ENCODE measurements at places on chromosomes 11 and 22.

DNA sequence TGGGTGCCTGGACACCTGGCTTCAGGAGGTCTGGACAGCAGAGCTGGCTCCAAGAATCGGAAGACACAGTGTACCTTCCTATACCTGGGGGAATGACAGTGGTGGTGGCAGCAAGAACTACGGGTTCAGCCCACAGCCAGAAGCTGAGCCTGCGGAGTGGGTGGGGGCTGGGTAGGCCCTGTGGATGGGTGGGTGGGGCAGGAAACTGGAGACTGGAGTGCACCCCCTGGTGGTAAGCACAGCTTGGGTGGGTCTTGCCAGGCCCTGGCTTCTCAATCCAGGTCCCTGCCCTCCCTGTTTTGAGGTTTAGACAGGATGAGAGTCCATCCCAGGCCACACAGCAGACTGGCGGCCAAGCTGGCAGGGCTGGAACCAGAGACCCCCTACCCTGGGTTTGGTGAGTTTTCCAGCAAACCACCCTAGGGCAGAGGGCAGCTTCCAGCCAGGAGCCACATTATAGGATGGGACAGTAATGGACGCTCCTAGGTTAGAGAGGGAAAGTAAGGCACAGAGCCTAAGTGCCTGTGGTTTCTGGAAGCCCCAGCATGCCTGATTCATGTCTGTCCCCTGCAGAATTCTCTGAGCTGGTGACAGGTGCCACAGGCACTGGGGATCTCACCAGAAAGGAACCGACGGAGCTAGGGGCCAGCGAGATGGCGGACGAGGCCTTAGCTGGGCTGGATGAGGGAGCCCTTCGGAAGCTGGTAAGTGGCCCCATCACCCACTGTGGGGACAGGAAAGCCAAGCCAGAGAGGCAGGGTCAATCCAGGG, 1.7 kb downstream of the SMTN start:
- DNase-seq: no peak

DNA sequence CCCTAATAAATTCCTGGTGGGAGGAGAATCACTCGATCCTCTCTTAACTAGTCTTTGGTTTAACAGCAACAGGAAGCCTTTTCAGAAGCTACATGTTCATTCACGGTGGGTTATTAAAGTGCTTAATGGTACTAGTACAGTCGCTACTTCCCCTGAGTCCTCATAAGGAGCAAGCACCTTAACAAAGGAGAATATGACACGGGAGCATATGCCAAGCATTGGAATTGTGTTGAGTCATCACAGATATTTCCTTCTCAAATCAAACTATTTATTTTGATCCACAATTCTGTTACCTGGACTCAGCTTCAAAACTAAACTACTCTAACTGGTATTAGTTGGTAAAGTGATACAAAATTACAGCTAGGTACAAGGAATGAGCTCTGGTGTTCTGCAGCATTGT, 177.5 kb upstream of the CTSC start:
- no peak for DNase-seq

- no peak for DNase-seq
Observed at GRCh38 chr11:71120471-71120896, 131.9 kb downstream of the SHANK2 start.

DNA sequence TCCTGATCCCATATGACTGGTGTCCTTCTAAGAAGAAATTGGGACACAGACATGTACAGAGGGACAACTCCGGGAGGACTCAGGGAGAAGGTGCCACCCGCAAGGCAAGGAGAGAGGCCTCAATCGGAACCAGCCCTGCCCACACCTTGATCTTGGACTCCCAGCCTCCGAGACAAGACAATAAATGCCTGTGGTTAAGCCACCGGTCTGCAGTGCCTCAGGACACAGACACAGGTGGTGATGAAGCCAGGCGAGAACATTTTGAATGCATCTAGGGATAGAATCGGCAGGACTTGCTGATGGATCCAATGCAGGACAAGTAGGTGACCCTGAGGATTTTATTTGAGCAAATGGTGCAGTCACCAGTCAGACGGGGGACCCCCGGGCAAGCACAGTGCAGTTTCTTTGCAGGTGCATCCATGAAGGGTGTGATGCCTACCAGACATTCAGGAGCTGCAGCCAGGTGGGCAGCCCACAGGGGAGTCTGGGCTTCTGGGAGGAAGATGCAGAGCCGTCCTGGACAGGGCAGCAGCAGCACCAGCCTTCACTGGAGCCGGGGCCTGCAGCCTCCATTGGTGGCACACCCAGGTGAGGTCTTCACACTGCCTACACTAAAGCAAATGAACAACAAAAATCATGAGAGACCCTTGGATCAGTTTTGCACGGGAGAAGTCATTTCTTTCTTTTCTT, 20.2 kb upstream of the SEPTIN5 start:
- DNase-seq: no peak

DNA sequence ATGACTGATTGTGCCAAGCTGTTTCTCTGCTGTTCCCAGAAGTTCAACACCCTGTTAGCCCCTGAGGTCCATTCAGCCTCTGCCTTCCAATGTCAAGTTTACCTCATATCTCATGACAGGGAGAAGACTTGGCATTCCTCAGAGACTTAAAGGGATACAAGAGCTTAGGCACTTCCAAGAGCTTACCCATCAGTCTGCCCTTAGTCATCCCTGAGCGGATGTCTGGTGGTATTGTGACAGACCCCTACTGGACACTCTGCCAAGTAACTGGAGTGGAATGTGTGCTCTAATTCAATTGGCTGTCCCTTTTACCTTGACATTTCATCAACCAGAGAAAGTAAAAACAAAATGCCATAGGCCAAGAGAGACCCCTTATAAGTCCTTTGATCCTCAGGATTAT, 151.5 kb downstream of the AASDHPPT start:
- no peak for DNase-seq

DNA sequence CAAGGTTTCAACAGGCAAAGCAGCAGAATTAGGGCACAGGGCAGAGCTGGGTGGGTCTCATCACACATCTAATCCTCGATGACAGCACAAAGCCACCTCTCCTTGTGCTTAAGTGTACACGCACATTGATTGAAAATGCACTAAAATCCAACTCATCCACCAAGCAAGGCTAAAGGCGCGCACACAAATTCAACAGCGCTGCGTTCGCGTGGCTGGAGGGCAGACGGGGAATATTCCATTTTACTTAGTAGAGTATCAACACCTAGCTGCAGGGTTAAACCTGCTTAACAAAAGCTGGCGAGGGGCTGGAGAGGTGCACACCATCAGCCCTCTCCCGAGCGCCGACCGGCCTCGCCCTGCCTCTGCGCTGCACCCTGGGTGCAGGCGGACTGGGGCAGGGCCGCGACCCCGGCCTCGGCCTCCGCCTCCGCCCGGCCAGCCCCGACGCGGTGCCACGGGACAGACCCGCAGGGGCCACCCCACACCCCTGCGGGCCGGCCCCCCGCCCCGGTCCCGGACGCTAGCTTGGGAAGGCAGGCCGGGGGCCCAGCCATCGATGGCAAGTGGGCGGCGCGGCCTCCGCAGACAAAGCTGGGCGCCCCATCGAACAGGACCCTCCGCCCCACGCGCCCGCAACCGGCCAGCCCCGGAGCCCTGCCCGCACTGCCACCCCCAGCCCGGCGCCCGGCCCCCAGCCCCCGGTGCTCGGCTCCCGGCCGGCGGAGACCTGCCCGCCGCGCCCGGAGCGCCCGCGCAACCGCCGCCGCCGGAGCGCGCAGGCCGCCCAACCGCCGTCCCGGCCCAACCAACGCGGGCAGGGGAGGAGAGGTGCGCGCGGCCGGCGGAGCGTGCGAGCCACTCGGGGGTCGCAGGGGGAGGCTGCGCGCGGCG, 929 bp downstream of the PRDM10 start:
- no peak for DNase-seq

GRCh38 chr22:48884324-48884723, 943.3 kb downstream of the BRD1 start:
- DNase-seq: no peak

GRCh38 chr22:23681026-23681809, 9.6 kb upstream of the RGL4 start:
- no peak for DNase-seq

DNA sequence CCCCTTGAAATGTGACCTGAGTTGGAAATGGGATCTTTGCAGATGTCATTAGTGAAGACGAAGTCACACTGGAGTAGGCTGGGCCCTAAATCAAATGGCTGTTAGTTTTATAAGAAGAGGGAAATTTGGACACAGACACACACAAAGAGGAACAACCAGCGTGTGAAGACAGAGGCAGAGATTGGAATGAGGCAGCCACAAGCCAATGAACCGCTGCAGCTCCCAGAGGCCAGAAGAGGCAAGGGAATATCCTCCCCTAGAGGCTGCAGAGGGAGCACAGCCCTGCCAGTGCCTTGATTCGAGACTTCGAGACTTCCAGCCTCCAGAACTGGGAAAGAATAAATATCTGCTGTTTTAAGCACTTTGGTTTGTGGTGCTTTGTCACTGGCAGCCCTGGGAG, 484.5 kb downstream of the MN1 start:
- no peak for DNase-seq

DNA sequence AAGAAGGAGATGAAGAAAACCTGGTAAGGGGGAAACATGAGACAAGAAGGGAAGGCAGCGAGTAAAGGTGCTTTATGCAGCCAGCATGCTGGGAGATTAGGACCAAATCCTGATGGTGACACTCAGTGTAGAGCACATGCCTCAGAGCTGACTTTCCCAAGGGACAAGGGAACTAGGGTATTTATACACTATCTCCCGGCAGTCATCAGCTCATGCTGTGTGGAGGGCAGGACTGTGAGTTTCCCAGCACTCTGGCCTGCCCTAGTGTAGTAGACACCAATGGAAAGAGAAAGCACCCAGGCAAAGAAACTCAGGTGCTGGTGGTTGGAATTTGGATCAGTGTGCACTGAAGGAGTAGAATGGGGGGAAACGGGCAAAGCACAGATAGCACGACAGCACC, 128.3 kb upstream of the CSNK2A3 start:
- no peak for DNase-seq

DNA sequence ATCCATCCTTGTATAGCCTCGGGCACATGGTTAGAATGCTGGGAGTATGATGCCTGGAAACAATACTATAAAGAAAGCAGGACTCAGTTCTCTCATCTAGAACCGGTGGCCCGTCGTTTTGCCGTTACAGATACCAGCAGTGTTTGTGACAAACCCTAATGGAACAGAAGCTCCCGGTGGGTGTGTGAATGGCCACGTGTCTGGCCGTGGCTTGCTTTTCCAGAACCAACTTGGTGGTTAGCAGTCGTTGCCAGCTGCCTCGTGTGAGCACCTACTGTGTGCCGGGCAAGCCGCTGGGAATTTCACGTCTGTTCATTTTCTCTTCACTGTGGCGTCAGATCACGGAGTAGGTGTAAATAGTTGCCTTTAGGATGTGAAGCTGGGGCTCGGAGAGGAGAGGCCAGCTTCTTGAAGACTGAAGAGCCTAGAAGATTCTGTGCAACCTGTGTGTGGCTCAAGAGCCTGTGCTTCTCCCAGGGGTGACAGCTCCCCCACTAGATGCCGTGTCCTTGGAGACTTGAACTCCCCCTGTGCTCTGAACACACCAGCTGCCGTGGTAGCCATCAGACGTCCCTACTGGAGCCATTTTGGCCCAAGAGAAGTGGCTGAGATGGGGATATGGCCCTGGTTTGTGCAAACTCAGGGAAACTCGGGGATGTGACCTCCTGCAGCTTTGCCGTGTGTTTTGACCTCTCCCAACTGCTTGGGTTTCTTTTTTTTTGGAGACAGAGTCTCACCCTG, 57.5 kb upstream of the PPARA start:
- no peak for DNase-seq

- peak; percentile 2 for DNase-seq
Observed at GRCh38 chr11:71927820-71928736, at the start of gene XNDC1N. XNDC1N (minus strand) TSS chr11:71928594; CDS start chr11:71923353, 5,241 bp downstream.

GRCh38 chr22:20972933-20973577, 6.0 kb downstream of the AIFM3 start:
- DNase-seq: no peak

- DNase-seq: no peak
Observed at GRCh38 chr11:104337273-104337672, 173.3 kb upstream of the PDGFD start.

GRCh38 chr11:786235-787083, 3.4 kb downstream of the CEND1 start:
- DNase-seq: no peak

DNA sequence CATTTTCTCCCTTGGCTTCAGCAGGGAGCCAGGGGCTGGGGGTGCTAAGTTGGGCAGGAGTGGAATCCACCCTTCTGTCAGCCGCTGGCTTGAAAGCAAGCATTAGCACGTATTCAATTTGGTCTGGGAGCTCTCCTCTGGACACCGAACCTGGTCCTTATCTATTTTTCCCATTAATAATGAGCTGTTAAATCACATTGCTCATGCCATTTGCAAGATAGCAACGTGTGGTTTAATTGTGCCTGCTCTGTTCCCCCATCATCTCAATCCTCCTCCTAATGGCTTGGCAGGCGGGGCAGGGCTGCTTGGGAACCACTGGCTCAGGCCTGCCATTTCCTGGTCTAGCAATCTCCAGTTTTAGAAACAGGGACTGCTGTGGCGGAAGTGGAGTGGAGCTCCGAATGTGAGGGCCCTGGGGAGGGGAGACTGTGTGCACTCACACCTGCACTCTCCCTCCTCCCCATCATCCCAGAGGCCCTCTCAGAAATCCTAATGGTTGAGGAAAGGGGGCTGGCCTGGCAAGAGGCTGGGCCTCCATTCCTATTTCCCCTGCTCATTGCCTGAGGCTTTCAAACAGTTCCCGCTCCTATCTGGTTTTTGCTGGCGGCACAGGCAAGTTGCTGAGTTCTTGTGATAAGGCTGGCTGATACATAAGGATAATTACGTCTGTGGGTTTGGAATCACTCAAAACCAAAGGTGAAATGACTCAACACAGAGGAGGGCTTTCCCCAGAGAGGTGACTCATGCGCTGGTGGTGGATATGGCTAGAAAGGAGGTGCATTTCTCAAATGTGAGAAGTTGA, 201.2 kb upstream of the E2F8 start:
- no peak for DNase-seq

DNA sequence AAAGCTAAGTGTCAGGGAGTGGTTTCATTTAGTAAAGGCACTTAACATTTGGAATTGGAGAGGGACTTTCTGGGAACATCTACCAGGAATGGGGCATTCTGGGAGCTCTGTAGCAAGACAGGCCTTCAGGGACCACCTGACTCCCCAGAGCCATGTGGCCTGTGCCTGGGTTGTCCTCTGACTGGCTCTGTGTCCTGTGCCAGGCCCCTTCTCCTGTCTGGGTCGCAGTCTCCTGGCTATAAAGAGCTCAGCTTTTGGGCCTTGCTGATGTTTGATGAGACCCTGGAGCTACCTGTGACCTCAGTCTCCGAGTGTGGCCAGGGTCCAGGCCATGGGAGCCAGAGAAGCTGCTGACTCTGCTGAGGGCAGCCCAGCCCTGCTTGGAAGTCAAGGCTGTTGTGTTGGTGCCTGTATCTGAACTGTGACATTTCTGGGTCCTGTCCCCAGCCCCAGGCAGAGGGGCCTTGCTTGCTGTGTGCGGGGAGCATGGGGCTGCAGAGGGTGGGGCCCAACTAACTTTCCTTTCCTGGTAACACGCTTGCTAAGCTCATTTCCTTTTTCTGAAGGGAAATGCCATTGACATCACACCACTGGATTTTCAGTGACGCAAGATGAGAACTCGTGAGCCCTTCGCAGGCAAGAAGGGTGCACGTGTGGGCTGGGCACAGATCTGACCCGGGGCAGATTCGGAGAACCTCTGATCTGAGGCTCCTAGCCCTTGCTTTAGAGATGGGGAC, 41.3 kb downstream of the LRRC32 start:
- no peak for DNase-seq
